NCI-H226 (cell line): ENCODE measurements at places on chromosomes 6 and 20.
A peak's percentile ranks its signal among the peaks of the same experiment; 100 is the strongest.

DNA sequence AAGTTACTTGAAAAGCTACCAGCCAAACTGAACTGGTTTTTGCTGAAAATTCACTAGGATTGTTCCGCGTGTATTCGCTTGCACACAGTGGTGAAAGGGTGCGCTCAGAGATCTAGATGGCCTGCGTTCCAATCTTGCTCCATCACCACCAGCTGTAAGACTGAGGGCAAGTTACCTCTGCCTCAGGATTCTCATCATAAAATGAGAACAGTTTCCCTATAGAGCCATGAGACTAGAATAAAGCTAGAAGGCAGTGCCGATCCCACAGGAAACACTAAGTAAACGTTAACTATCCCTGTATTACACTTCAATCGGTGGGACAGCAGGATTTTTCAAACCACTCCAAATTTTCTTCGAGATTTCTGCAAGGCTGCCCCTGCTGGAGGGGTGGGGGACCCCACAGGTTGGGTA is 838 bp downstream of the AHCY start:
- no peak for DNase-seq

DNA sequence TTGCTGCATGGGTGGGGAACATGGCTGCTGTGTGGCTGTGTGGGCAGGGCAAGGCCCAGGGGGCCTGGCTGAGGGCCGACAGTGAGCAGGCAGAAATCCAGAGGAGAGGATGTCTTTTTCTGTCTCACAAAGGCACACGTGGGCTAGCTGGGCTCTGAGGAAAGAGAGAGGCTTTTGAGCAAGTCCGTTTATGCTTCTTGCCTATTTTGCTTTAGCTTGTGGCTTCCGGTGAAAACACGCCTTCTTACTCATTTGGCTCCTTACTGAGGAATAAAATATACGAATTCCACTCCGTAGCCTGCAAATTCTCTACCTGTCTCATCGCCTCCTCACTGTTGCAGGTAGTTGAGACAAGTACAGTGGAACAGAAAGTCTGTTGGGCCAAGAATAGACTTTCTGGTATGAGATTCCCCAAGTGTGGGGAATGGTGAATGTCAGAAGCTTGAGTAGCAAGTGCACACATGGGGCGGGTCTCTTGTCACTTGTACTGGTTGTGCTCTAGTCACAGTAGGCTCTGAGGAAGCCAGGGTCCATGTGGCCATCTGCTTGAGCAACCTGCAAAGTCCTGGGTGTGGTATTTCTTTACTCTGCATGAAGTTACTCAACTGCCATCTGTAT is 28.4 kb downstream of the WRNIP1 start:
- no peak for DNase-seq

DNA sequence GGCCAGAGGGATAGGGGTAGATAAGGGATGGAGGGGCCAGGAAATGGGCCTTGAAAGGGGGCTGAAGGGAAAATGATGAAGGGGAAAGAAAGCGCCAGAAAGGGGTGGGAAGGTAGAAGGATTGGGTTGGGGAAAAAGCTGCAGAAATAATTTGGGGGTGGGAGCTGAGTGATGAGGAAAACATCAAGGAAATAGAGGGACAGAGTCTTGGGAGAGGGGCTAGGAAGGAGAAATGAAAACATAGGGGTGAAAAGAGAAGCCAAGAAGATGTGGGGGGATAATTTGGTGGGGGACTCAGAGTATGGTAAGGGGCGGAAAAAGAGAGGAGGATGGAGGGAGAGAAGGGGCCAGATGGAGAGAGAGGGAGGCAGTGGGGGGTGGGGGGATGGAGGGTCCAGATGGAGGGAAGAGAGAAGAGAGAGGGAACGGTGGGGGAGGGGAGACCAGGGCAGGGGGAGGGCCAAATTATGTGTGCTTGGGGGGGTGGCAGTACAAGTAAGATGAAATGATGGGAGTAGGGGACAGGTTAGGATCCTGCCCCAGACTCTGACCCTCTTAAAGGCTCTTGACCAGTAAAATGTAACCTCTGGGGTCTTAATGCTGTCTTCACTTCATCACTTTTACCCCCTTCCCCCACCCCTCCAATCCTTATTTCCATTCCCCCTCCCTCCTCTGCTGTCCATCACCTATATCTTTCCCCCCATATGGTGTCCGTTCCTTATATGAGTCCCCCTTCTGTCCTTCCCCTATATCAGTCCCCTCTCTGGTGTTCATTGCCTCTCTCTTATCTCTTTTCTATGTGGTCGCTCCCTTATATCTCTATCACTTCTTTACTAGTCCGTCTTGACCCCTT is 852 bp downstream of the SYNGAP1 start:
- no peak for DNase-seq

- DNase-seq, result no peak
Measured at GRCh38 chr20:56574531-56575142, 41.6 kb downstream of the FAM209B start.

DNA sequence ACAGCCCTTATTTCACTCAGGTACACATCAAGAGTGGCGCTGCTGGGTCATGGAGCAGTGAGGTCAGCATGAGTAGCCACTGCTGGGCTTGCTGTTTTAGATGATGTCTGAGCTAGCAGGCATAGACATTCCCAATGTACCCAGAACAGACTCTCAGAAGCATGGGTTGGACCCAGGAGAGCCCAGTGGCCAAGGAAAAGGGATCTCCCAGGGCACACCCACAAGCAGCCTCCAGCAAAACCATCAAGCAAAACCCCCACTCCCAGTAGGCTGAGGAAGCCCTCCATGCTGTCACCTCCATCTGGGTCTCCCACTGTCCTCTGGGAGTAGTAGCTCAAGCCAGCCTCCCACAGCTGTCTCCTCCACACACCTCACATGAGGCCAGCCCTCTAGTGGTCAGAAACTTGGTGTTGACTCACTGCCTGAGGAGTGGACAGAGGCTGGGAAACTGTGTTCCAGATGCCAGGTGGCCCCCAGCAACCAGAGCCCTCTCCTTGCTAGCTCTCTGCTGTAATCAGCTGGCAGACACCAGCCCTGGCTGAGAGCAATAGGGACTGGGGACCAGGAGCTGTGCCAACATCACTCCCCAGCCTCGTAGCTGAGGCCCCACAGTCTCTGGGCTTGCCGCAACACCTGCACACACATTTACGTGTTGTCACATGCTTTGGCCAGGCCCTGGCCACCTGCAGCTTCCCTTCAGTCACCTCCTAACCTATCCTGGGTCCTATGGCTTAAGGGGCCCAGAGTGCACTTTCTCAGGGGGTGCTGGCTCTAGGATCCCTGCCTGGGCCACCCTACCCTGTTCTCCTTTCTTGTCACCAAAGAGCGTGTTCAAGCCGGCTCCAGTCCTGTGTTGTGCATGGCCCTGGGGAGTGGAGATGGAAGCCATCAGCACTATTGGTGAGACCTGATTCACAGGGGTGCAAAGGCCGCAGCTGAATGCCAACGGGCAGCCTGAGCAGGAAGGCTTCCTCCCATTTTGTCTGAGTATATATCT is 1.9 kb upstream of the AP5S1 start:
- DNase-seq, result peak; percentile 67
